ENCODE measurements at places on chromosomes 3 and 15.

- no peak for DNase-seq
These were observed 111.9 kb upstream of the PTPRG start for GRCh38 chr3:61449327-61450040.

GRCh38 chr15:76160426-76161152 is 100.8 kb downstream of the TMEM266 start:
- DNase-seq = no peak

- no peak for DNase-seq
These were observed 38.1 kb downstream of the SERPINI1 start for GRCh38 chr3:167773584-167773983.

DNA sequence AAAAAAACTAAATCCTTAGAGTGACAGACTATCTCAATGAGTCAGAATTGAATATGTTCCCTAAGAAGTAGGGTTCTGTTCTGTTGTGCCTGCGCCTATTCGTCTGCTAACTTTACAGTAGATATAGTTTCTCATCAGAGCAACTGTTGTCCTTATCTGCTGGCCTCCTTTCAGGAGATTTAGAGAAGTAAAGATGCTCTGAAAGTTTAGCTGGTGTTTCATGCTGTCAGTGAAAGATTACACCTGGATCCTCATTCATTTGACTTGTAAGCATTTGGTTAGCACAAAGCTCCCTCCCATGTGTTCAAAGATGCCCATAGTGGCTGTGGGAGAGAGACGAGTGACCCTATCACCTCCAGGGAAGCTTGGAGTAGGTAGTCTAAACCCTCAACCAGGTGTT is 35.0 kb downstream of the SUCNR1 start:
- DNase-seq = no peak

DNA sequence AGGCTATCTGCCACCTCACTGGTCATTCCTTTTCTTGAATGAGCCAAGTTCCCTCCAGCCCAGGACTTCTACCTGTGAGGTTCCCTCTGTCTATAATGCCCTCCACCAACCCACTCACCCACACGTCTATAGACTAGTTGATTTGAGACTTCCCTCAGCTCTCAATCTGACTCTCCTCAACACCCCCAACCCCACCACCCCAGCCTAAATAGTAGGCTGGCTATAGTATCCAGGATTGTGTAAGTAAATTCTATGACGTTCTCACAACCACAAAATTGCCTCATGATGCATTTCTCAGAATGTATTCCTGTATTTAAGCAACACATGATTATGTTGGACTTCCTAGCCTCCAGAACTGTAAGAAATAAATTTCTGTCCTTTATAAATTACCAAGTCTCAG is 2.2 kb downstream of the PLSCR1 start:
- no peak for DNase-seq

All from GOT3 (cell line).